ENCODE measurements at places on chromosomes 1 and 21. TPM values are rescaled to one million over a fixed set of nuclear protein-coding genes. Genes with fewer than 3 reads are reported as not detected.

The KRTAP7-1 gene
- total RNA-seq: not detected

The ZNF683 gene
- not detected for total RNA-seq

The MYOM3 gene
- 0.23 TPM for total RNA-seq

The TRIM58 gene
- total RNA-seq: 2.4 TPM

The ELAVL4 gene
- not detected for total RNA-seq

The CD2 gene
- total RNA-seq: not detected

The OR2L13 gene
- not detected for total RNA-seq

The GJC2 gene
- total RNA-seq: 0.53 TPM

The FHAD1 gene
- 0.34 TPM for total RNA-seq

The RAB42 gene
- total RNA-seq: 1.5 TPM

The CTSS gene
- 137 TPM for total RNA-seq

Measured in glomerular endothelial cell (primary cell).